ENCODE measurements at places on chromosomes 11 and 22.

DNA sequence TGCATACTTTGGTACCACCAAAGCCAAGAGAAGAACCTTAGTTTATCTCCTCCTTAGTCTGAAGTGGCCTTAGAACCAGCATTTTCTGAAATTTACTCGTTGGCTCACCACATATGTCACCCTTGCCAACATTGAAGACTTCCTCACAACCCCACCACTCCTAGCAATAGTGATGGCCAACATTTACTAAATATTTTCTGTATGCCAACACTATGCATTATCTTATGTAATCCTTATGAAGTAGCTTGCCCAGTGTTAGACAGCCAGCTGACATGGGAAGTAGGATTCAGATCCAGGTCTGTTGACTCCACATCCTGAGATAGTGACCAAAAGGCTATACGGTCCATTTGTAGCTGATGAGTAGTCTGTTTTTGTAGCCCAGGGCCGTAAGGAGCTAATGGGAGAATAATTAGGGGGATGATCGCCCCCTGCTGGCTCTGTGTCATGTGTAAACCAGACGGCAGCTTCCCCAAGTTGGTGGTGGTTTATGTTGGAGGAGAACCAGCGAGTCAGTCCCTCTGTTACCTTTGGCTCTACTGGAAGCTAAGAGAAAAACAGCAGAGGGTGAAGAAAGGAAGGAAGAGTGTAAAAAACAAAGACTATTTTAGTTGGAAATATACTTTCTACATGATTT lies 120.5 kb upstream of the RASSF10 start:
- DNase-seq: peak; percentile 95

- DNase-seq: no peak
Observed at GRCh38 chr11:135035282-135035681, 623.2 kb upstream of the B3GAT1 start.

DNA sequence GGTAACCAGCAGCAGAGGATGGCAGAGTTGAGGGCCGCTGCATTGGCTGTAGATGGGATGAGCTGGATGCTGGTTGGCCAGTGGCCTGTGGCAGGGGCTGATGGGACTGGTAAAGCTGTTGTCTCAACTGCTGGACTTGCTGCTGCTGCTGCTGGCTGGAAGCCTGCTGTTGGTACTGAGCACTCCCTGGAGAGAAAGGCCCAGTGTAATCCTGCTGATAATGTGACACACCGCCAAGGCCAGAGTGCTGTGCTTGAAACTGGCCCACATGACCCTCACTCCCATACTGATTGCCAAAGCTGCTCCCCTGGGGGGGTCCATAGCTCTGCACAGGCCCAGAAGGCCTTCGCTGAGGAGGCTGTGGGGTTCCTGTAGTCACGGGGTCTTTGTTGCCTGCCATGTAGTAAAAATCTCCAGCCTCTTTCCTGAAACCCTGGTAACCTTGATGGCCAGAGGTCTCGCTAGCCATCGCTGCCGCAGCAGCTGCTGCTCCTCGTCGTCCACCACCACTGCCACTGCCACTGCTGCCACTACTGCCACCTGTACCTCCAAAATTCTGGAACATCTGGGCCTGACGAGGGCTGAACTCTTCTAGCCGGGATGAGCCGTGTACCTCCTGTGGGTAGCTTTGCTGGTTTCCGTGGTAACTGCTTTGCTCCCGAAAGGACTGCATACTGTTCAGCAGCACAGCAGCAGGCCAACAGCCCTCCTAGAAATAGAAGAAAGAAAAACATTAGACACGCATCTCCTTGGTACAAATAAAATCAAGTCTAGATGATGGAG lies 55.6 kb downstream of the TCF20 start:
- DNase-seq: no peak

DNA sequence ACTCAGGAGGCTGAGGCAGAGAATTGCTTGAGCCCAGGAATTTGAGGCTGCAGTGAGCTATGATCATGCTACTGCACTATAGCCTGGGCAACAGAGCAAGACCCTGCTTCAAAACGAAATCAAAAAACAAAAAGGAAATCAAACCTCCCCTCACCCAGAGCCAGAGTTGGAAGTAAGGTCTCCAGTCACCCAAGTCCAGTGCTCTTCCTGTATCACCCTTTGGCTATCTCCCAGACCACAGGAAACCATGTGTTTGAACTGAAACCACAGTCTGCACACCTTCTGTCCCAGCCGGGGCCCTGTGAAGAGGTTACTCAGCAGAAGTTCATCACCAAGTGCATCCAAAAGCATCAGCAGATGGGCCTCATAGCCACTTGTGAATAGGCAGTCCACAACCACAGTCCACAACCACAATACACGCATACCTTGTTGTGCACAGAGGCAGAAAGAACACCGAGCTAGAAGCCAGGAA lies 4.6 kb downstream of the MYH9 start:
- no peak for DNase-seq

DNA sequence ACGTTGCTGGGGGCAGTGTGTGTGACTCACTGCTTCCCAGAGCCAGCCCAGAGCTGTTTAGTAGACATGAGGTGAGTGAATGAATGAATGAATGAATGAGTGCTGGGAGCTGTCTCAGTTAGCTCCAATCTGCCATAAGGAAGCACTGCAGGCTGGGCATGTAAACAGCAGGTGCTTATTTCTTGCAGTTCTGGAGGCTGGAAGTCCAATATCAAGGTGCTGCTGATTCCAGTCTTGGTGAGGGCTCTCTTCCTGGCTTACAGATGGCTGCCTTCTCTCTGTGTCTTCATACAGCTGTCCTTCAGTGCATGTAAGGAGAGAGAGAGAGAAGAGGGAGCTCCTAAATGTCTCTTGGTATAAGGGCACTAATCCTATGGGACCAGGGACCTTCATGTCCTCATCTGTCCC lies 4.1 kb downstream of the C11orf21 start:
- no peak for DNase-seq

All from tibial artery (tissue), 4 donors.